ENCODE measurements at places on chromosomes 1 and 21. TPM values are rescaled to one million over a fixed set of nuclear protein-coding genes. Genes with fewer than 3 reads are reported as not detected.

DNA sequence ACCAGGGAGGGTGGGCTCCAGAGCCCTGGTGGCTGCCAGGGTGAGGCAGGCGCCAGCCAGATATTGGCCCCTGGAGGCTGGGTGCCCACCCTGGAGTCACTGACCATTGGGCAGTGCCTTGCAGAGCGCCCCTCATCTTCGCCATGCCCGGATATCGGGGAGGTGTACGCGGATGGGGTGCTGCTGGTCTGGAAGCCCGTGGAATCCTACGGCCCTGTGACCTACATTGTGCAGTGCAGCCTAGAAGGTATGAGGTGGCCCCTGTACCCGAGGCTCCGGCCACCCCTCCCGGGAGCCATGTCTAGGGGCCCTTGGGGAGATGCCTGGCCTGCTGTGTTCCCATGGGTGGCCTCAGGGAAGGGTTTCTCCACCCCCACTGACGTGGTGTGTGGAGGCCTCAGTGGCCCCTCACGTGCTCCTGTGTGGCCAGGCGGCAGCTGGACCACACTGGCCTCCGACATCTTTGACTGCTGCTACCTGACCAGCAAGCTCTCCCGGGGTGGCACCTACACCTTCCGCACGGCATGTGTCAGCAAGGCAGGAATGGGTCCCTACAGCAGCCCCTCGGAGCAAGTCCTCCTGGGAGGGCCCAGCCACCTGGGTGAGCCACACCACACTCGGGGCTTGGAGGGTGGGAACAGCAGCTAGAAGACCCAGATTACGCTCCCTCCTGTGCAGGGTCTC lies 30.9 kb downstream of the TRIM11 start:
- DNase-seq, result no peak

DNA sequence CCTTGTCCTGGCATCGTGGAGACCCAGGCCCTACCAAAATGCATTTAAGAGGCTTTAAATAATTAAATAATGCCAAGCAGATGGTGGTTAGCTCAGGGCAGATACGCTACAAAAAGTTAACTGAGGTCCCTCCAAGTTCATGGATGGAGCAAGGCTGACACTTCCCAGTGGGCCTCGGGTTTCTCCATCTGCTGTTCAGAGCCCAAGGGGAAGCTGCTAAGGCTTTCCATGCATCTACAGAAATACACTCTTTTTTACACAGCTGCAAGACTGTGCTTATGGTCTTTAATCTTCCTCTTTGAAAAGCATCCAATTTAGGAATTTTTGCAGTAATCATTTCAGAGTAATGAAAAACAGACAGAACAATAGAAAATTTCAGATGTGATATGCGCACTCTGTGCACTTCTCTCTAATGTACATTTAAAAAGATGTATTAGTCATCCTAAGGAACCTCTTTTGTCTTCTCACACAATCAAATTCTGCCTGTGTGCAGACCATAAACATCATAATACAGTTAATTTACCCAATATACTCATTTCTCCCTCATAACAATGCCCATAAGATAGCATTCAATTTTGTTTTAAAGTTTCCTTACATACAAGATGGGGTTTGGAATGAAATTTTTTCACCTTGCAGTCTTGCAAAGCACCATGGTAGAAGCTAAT lies 173.2 kb upstream of the ATP1B1 start:
- DNase-seq, result no peak

- no peak for DNase-seq
Observed at GRCh38 chr1:186682736-186683135, 2.5 kb upstream of the PTGS2 start.

GRCh38 chr1:179990847-179991246 lies 36.2 kb downstream of the CEP350 start:
- DNase-seq, result no peak

DNA sequence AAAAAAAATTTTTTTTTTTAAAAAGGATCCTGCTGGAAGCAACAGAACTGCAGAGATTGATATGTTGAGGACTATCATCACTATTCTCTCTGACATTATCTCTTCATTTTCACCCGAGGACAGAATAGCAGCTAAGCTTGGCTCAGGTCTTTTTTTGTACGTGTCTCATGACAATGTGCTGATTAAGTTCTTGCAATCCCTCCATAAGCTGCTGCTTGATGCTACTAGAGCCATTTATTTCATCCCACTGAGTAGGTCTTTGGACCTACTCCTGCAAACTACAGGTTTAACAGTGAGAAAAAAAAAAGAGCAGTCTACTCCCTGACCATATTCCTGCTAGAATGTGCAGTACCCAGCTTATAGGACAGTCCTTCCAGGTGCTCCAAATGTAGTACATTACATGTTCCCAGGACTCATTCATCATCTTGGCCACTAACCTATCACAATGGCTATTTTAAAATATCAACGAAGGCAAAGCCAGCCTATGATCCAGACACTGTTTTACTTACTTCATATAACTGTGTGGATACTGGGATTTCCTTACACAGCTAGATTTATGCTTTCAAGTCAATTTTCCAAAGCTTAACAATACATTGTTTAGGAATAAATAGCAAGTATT lies 54.1 kb downstream of the ARHGAP29 start:
- no peak for DNase-seq

- DNase-seq, result no peak
Observed at GRCh38 chr1:118783095-118783758, 204.9 kb downstream of the TBX15 start.

Gene NES
- not detected for total RNA-seq

Gene DDR2
- total RNA-seq, result 0.80 TPM

Gene SPATA21
- total RNA-seq, result not detected

Gene SRSF11
- total RNA-seq, result 195 TPM

Gene CADM3
- total RNA-seq, result not detected
